ENCODE measurements at places on chromosomes 5 and 9.

DNA sequence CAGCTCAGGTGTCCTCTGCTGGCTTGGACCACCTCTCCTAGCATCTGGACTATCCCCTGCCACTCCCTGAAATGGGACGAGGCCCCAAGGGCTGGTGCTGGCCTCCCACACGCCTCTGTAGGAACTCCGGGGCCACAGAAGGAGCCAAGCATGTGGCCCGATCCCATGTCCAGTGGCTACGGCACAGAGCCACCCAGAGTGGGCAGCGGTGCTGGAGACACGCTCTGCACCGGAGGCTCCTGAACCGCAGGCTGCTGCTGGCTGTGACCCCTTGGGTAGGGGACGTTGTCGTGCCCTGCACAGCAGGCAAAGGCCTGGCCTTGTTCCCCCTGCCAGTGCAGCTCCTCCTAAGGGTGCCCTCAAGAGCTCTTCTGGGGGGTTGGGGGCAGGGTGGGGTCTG, 6.4 kb upstream of the CARD9 start:
- no peak for DNase-seq

- DNase-seq = peak; percentile 46
Measured at GRCh38 chr5:102223542-102224477, 72.3 kb downstream of the SLCO4C1 start.

- no peak for DNase-seq
Measured at GRCh38 chr5:167554564-167555290, 736.7 kb upstream of the WWC1 start.

DNA sequence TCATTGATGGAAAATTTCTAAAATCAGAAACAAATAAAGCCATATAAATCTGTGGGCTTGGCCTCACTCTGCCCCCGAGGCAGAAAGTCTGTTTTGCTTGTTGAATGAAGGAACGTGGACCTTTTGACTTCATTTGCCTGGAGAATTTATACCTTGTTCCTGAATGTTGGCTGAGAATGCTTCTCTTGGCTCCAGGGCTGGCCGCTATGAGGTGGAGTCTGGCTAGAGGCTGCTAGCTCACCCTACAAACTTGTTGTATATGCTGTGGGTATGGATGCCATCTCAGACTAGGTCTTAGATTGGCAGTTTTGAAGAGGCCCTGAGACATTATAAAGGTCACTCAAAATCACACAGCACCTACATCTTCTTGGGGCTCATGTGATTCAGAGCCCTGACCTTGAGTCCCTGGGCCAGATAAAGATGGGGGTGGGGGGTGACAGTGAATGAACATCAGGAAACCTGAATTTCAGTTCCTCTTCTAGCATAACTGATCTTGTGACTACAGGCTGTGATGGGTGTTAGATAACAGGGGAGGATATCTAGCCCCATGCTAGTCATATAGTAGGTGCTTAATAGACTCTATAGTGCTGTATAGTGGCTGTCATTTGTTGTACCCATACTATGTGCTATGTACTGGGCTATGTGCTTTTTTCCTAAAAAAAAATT, 2.8 kb downstream of the GM2A start:
- DNase-seq = peak; percentile 64

DNA sequence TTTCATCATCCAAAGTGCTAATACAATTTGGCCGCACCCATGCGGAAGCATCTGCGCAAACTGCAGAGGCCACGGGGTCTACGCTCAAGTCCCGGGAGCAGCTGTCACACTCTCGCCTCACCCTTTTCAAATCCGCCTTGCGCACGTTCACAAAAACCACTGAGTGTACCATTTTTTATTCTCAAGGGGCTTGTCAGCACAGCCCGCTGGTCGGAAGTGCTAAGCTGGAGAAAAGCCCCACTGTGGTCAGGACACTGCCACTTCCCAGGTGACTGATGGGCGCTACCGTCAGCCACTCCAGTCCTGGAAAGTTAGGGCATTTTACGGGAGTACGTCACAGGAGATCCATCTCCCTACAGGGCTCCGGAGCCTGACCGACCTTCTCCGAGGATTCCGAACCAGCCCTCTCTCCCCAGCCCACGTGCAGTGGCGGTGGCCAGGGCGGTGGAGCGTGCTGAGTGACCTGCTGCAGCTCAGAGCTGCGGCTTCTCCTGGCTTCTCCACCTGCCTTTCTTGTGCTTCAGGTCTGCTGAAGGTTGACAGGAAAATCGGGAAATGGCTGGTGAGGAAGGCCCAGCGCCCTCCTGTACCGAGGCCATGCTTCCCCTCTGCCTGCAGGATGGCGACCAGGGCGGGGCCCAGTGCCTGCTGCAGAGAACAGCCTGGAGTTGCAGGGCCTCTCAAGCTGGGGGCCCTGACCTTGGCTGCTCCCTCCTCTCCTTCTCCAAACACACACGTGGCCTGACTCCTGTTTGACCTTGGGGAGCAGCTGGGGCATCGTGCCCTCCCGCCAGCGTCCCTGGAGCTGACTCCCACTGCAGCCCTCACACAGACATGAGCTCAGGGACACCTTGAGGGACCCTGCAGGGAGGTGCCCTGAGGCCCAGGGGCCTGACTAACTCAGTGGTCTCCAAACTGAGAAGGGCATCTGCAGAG, 14.3 kb downstream of the RASGEF1C start:
- DNase-seq = peak; percentile 67

DNA sequence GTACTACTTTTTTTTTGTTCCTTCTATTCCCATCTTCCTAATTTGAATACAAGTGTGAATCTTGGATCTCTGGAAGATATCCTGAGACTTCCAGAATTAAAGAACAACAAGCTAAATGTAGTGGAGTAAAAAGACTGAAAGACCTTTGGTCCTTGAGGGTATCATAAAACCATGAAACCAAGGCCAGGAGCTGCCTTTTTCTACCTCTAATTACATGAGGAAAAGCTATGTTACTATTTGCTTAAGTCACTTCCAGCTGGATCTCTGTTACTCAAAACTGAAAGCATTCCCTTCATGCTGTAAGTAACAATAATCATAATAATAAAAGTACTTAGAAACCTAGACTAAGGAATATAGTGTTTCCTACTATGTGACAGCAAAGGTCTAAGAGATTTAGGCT, 649.6 kb downstream of the KCTD16 start:
- no peak for DNase-seq

- no peak for DNase-seq
Measured at GRCh38 chr9:96858670-96859069, 4.4 kb upstream of the ZNF782 start.

GRCh38 chr9:16000811-16001210, 448.0 kb downstream of the CCDC171 start:
- DNase-seq = no peak
